Breast epithelium (tissue), 4 donors: ENCODE measurements at places on chromosomes 2 and 18.

DNA sequence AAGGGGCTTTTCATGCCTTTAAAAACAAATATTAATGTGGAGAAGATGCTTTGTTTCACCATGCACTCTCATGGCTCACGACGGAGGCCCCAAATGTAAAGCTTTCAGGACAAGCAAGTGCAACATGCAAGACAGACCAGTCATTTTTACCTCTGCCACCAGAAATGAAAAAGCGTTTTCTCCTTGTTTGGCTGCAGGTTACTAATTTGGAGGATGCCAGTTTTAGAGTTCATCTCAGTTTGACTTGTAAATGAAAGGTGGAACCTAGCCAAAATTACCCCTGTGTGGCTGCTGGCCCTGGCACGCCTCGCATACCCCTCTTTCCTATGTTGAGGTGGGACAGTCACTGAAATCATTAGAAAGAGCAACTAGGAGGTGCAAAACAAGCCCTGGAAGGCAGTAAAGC, 138.6 kb downstream of the BCL2 start:
- peaks cover 27% of the 10 kb centered on the region for H3K4me1 ChIP-seq
- H3K27ac ChIP-seq: peak overlapping the region; percentile 24
- H3K36me3 ChIP-seq: no peaks in the 10 kb centered on the region
- DNase-seq: no peak

DNA sequence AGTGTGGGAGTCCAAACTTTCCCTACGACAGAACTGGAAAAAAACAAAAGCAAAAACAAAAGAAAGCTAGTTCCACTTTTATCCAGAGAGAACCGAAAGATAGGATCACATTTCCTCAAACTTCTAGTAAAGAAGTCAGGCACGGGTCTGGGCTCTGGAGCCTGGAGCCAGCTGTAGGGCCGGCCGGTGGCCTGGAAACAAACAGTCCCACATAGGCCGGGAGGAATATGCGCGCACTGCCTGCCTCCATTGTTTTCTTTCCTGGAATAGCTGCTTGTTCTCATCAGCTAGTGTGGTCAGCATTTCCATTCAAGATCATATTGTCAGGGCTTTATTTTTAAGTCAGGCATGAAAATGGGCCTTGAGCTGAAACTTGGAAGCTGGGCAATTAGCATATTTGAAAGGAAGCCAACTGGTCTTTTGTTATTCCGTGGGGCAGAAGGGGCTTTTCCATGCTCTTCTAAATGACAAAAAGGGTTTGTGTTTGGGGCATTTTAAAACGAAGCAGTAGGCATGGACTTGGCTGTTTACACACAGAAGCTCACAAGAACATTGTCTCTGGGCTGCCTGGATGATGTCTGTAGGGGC, 58.7 kb upstream of the RFX8 start:
- DNase-seq: no peak
- no peaks in the 10 kb centered on the region for H3K4me1 ChIP-seq
- H3K36me3 ChIP-seq: no peaks in the 10 kb centered on the region

DNA sequence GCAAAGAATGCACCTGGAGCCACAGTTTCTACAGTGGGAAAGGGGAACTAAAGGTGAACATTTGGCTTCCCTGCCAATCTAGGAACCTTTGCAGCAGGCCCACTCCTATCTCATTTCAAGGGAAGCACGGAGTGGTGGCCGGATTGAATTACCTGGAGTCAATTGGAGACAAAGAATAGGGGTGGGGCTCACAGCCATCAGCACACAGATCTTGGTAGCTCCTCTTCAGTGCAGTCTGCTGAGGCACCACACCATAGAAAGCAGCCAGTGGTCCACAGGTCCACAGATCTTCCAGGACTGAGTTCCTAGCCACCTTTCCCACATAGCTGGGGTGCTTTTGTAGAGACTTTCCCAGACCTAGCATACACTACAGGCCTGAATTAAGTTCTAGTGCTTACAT, 43.5 kb upstream of the NXPH2 start:
- no peaks in the 10 kb centered on the region for H3K27me3 ChIP-seq
- no peak for DNase-seq
- H3K27ac ChIP-seq: no peak overlapping the region
- no peak overlapping the region for H3K4me3 ChIP-seq
- no peaks in the 10 kb centered on the region for H3K4me1 ChIP-seq

GRCh38 chr2:147549054-147549453, 295.8 kb upstream of the ACVR2A start:
- no peak overlapping the region for H3K4me3 ChIP-seq
- no peak overlapping the region for H3K27ac ChIP-seq
- no peaks in the 10 kb centered on the region for H3K27me3 ChIP-seq
- H3K36me3 ChIP-seq: no peaks in the 10 kb centered on the region
- DNase-seq: no peak

GRCh38 chr18:70132999-70133398, 72.5 kb downstream of the RTTN start:
- no peaks in the 10 kb centered on the region for H3K36me3 ChIP-seq
- H3K27me3 ChIP-seq: no peaks in the 10 kb centered on the region
- no peak overlapping the region for H3K27ac ChIP-seq
- no peak for DNase-seq
